ENCODE measurements at places on chromosomes 16 and 17. TPM values are rescaled to one million over a fixed set of nuclear protein-coding genes. Genes with fewer than 3 reads are reported as not detected.

CACNG3 gene
- not detected for total RNA-seq

DNA sequence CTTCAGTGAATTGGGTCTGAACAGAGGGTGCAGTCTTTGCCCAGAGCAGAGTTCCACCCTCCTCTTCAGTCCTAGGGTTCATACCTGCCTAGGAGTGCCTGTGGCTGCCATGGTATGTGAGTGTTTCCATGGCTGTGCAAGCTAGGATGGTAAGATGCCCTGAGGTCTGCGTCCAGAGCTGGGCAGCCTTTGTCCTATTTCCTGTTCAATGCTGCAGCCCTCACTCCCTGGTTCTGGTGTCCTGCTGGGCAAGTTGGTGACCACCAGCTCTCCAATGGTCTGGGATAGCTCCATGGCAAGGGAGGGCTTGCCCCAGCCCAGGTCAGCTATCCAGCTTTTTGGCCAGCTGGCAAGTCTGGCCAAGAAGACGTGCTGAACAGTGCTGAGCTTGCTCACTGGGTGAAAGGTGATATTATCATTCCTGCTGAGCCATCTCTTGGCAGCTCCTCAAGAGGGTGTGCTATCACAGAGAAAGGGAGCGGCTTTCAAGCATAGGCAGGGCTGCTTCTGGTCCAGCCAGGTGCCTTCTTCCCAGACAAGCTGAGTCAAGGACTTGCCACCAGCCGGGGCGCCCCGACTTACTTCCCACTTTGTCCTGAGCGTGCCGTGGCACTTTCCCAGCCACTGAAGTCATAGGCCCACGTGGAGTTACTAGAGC lies 13.0 kb upstream of the NFATC3 start:
- DNase-seq: no peak

KRTAP4-16 gene
- total RNA-seq: not detected

CCL5 gene
- total RNA-seq: 1.3 TPM

DNA sequence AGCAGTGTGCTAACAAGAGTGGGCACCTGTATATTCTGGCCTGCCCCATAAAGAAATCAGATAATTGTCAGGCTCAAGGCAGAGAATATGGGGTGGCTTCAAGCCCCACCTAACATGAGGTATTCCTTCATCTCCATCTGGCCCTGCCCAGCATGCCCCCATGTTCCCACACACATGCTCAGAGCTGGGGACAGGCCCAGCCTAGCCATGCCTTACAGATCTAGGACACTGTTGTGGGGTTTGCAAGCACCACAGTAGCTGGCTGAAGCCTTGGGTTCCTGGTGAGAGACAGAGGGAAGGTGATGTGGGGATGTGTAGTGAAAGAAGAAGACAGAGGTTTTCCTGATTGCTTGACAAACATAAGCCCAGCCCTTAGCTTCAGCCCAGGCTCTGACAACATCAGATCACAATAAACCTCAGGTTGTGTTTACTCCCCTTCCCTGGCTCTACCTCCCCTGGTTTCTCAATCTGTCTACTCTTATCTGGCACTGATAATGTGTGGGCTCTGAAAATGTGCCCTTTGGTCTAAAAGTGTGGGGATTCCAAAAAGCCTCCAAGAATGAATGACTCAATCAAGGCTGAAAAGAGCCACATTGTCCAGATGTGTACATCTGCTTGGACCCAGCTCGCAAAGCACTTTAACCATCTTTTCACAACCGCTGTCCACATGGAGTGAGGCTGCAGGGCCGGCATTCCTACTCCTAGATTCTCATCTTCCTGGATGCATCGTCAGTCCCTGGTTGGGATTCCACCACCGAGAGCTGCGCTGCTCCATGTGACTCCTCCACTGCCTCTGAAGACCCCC lies 34.4 kb downstream of the CDRT4 start:
- DNase-seq: no peak

CMTM2 gene
- 0.54 TPM for total RNA-seq

DNA sequence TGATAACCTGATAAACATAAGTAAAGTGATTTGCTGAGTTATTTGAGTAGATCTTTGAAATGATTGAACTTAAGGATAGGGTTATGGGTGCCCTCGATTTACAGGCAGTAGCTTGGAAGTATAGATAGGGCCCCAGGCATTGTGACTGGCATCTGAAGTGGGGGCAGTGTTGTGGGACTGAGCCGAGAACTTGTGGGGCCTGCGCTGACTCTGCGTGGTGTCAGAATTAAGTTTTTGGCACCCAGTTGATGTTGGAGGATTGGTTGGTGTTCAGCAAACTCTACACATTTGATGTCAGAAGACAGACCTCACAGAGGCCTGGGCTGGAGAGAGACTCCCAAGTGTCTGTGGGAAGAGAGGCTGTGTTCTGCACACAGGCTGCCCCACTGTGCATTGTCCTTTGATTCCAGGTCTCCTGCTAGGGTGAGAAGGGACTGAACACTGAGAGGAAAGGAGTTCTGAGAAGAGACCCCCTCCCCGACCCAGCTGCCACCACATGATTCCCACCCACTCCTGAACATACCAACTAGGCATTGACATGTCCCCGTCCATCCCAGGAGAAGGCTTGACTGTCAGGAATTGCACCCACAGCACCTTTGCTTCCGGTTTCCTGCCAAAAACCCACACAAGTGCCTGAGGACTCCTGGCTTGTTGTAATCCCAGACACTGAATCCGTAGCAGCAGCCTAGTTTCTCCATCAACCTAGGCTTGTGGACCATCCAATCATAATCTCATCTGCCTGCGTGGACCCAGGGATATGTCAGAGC lies 4.5 kb downstream of the ZNF267 start:
- DNase-seq: no peak

DNA sequence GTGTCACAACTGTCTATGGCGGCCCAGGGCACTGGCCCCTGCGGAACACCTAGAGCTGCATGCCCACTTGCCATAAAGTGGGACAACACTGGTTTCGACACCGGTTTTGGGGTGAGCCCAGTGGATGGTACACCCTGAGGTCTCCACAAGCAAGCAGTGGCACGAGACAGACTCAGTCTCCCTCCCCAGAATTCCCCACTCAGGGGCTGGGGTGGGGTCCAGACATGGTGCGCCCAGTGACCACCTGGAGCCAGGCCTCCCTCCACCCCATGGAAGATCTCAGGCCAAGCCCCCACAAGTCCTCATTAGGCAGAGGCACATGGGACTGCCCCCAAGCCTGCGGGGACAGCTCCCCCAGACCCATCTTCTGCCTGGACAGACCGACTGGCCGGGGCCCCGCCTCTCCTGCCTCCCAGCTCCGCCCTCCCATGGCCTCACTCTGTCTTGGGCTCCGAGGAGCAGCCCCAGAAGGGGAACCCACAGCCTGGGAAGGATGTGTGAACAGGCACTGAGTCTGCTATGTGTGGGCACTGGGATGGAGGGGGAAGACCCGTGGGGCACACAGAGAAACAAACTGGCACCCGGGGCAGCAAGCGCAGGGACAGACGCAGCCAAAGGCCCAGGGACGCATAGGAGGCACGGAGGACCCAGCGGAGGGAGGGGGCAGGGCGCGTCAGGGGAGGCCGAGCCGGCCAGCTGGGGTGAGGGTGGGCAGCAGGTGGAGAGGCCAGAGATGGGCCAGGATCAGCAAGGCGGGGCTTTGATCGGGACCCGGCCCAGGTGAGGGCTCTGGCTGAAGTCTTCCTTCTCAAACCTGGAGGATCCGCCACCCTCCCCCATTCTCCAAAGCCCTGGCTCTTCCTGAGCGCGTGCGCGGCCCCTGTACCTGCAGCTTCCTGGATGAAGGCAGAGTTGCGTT lies 2.8 kb downstream of the TEPSIN start:
- DNase-seq: no peak

TBX6 gene
- 2.2 TPM for total RNA-seq

EVPLL gene
- not detected for total RNA-seq

DNA sequence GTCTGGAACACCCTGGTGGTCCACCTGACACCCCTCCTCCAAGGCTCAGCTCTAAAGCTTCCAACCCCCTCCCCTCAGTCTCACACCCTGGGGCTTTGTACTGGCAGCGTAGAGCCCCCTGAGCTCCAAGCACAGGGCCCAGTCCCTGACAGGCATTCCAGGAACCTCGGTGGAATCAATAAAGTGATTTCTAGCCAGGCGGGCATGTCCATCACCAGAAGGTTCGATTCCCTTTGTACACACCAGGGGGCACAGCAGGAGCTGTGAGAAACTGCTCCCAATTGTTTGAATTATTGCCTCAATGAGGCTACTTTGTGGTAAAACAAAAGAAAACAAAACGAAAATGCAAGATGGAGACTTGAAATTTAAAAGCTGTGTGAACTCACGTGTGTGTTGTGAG lies 51.8 kb downstream of the SMPD3 start:
- peak; percentile 72 for DNase-seq

- DNase-seq: no peak
Measured at GRCh38 chr17:19796457-19796856, 48.4 kb upstream of the ALDH3A1 start.

GRCh38 chr16:3726021-3726687 lies 8.8 kb upstream of the TRAP1 start:
- DNase-seq: no peak

INCA1 gene
- not detected for total RNA-seq

- no peak for DNase-seq
Measured at GRCh38 chr17:49519781-49520180, 24.7 kb downstream of the NGFR start.

DNA sequence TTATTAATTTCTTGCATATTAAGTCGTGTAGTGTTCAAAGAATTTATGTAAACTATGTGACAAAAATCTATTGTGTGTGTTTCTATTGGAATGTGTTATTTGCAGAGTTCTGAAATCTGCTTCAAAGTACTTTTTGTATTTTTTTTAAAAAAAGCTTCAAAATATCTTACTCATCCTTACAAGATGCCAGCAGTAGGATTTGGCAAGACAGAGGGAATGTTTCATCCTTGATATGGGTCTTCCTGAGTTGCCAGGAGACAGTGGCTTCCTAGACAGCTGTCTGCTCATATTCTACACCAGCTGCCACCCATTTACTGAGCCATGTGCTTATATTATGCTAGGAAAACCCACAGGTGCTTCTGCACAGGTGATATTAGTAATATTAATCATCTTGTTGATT lies 36.4 kb downstream of the EFCAB5 start:
- no peak for DNase-seq

ATP2A1 gene
- total RNA-seq: 0.54 TPM

- DNase-seq: no peak
Measured at GRCh38 chr16:15976225-15976812, 26.9 kb downstream of the ABCC1 start.

STARD3 gene
- 47.1 TPM for total RNA-seq

DNA sequence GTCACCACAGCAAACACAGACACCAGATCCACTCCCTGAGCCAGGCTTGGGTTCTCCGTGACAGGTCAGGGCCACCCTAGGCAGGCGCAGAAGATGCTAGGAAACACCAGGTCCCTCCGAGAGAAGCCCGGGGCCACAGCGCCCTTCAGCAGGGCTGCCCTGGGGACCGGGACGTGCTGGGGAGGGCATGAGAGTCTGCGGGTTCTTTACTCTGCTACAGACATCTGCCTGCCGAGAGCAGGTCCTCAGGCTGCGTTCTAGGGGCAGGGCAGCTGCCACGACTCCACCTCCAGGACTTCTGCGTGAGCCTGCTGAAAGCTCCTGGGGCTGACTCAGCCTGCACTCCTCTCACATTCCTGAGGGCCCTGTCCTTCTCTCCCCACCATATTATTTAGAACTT lies 11.4 kb downstream of the MYLK3 start:
- DNase-seq: no peak

KCNH6 gene
- not detected for total RNA-seq

CTRB2 gene
- not detected for total RNA-seq

ITPRIPL2 gene
- total RNA-seq: 17.2 TPM

SERPINF2 gene
- 4.6 TPM for total RNA-seq
